ENCODE measurements at places on chromosomes 12 and 14.

DNA sequence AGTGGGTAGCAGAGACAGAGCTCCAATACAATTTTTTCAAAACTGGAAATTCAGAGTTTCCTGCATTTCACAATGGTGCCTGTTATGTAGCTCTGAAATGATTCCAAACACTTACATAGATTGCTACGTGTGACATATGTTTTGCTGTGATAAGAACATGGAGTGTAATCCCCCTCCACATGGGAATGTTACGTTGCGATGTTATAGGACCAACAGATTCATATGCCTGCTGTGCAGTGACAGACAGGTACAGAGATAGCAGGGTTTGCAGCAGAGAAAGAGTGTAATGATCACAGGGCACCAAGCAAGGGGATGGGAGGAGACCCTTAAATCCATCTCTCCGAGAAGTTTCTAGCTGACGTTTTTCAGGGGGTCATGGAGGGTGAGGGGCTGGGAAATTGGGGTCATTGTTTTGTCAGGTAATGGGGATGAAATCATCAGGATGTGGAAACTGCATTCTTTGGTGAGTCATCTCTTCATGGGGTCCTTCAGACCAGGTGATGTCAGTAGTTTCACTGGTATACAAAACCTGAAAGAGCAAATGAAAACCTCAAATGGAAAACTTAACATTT lies 76.6 kb upstream of the OSBPL8 start:
- no peak for DNase-seq

- DNase-seq: no peak
These were observed 28.7 kb downstream of the GIT2 start for GRCh38 chr12:109967383-109968031.

- DNase-seq: no peak
These were observed 165.2 kb downstream of the BRMS1L start for GRCh38 chr14:35991356-35991755.

DNA sequence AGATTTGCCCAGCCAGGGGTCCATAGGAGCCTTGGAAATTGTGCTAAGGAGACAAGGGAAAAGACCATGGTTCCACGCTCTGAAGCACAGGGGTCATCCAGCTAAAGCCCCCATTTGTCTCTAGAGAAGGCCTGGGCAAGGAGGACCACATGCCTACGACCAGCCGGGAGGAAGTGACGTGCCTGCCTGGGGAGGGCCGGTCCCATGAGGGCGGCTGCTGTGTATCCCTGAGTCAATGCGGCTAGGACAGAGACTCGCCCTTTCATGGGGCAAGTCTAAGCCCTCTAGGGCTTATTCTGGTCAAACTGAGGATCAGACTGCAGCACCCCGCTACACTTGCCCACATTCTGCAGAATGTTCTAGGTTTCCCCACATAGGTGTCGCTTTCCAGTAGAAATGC lies 20.6 kb upstream of the RIN3 start:
- DNase-seq: no peak

DNA sequence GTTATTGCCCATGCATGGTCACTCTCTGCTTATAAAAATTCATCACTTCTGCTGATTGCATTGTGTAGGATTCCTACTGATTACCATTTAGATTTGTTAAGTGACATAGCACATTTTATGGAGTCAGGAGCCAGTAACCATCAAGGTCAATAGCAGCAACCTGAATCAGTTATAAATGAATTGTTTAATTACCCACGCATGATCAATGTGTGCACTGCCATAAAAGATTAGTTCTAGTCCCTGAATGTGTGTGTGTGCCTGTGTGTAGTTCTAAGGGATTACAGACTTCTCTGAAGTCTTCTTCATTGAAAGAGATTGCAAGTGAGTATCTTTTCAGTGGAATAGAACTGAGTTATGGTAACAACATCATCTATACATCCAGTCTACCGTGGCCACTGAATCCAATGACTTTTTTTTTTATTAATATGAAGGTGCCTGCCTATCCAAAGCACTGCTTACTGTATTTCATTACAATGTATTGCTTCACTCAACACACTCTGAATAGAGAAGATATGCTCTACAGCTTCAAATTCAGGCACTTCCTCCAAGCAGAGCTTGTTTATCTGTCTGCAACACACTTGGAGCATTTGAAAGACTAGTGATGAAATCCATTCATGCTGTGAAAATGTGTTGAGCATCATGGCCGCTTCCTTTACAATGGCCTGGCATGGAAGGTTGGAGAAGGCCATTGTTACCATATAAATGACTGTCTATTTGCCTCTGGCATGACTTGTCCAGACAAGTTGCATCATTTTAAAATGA lies 381.7 kb downstream of the DIO2 start:
- DNase-seq: no peak

- no peak for DNase-seq
These were observed 145.3 kb downstream of the NTF3 start for GRCh38 chr12:5577211-5577612.

GRCh38 chr12:120844768-120845449 lies 59.2 kb downstream of the SPPL3 start:
- no peak for DNase-seq

DNA sequence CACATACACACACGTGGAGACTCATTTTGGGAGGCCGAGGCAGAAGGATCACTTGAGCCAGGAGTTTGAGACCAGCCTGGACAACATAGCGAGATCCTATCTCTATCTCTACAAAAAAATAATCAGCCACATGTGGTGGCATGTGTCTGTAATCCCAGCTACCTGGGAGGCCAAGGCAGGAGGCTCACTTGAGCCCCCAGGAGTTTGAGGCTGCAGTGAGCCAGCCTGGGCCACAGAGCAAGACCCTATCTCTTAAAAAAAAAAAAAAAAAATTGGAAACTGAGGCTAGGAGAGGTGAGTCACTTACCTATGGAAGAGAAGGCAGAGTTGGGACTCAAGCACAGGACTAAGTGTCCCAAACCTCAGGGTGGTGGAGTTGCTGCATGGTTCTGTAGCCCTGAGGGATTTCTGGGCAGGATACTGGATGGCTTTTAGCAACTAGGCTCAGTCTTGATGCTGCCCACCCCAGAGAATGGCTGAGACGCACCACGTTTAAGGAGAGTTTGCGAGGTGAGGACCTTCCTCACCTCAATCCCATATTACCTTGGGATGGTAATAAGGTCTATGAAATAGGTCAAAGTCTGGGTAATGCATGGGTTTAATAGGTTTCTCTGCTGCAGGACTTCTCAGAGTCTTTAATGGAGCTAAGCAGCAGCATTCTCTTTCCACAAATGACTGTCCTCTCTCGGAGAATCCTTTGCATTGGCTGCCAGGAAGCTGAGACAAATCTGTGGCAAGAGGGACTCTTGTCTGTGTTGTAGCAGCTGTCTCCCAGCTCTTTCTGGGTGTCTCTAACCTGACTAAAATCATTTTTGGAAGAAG lies 35.6 kb downstream of the SH2B3 start:
- no peak for DNase-seq

DNA sequence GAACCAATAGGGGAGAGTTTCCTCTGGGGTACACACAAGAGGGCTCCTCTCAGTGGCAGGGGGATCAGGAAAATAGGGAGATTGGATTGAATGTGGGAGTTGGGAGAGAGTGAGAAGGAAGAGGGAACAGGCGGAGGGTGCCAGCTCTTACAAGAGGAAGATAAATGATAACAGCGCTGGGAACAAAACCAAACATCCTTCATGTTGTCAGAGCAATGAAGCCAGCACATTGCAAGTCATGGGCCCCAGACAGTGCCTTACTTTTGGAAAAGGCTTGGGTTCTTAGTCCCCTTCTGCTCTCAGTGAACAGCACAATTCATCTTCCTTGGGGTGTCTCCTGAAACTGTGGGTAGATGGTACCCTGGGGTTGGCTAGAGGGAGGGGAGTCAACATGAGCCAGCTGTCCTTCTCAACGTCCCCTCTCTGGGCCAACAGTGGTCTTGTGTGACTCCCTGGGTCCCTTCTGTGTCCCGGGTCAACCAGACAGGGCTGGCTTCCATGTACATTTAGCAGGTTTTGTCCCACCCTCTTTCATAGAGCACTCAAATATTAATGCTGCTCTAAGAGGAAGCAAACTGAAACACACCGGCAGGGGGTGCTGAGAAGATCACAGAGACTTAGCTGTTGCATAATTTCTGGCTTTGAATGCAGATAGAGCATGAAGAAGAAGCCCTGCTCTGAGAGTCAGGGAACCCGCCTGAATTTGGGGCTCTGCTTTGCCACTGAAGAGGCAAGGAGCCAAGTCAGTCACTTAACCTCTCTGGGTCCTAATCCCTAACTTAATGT lies 138.5 kb downstream of the ESRRB start:
- DNase-seq: no peak

DNA sequence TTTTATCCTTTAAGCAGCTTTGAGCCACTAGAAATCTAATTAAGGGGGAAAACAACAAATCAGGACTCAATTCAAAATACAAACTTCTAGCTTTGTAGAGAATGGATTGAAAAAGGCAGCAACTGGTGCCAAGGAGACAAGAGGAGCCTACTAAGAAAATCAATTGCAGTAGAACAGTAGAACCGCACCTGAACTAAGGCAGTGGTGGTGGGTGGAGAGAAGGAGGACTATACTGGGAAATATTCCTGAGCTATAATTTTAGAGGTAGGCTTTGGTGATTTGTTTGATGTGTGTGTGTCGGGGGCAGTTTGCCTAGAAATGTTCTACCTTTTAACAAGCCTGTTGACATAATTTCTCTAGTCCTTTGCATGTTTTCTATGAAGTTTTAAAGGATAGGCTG lies 270.9 kb upstream of the SYT10 start:
- no peak for DNase-seq

GRCh38 chr12:83666690-83667089 lies 980.0 kb downstream of the TMTC2 start:
- no peak for DNase-seq

GRCh38 chr14:24456980-24457379 lies 14.4 kb upstream of the SDR39U1 start:
- no peak for DNase-seq

DNA sequence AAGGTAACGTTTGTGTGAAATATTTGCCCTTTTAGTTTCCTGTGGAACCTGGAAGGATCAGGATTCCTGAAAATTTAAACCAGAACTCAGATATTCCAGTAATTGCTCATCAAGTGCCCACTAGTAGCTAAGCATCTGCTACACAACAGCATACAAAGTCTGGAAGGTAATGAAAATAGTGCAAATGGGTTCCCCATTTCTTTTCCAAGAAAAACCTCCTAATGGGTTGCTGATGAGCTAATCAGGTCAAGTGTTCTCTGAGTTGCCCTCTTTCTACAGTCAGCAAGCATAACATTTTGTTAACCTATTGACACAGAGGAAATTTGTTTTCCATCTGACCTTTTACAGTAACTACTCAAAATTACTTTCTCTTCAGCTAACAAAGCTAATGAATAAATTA lies 83.6 kb upstream of the PMCH start:
- no peak for DNase-seq

DNA sequence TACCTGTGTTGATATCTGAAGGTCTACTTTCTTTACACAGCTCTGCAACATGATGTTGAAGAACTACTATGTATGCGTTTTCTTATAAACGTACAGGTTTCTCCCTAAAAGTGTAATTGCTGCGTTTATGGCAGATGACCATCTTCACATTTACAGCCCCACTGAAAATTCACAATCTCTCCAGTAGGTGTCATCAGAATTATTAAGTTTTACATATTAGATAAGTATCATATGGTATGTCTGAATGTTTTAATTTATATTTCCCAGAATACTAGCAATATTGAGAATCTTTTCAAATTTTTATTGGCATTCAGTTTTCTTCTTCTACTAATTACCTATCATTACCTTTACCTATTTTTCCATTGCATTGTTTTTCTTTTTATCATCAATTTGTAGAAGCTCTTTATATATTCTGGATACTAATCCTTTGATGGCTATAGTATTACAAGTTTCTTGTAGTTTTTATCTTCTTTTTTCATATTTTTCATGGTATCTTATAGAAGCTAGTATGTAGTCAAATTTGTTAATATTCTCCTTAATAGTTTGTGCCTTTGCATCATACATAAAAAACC lies 123.5 kb downstream of the CAPZA3 start:
- DNase-seq: no peak

GRCh38 chr12:79532907-79533288 lies 157.9 kb downstream of the PAWR start:
- DNase-seq: no peak

- no peak for DNase-seq
These were observed 46.2 kb downstream of the PAWR start for GRCh38 chr12:79644274-79645234.

GRCh38 chr14:90159146-90159545 lies 97.2 kb upstream of the PSMC1 start:
- DNase-seq: no peak

GRCh38 chr12:105212438-105212837 lies 23.5 kb downstream of the APPL2 start:
- no peak for DNase-seq

- DNase-seq: no peak
These were observed 15.1 kb upstream of the KERA start for GRCh38 chr12:91072931-91073330.

- DNase-seq: peak; percentile 60
These were observed 12.8 kb downstream of the STX2 start for GRCh38 chr12:130826151-130826801.

DNA sequence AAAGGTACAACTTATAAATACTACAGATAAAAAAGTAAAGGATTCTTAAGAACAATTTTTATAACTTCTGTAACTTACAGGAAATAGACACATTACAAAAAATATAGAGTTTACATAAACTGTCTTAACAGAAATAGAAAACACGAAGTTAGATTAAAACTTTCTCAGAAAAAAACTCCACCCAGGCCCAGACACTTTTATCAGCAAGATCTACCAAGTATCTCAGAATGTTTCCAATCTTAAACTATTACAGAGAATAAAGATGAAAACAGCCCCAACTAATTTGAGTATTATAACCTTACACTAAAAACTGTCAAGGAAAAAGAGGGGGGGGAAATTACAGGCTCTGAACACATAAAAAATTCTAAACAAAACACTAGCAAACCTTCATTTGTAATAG lies 8.2 kb downstream of the ZFC3H1 start:
- DNase-seq: peak; percentile 43

DNA sequence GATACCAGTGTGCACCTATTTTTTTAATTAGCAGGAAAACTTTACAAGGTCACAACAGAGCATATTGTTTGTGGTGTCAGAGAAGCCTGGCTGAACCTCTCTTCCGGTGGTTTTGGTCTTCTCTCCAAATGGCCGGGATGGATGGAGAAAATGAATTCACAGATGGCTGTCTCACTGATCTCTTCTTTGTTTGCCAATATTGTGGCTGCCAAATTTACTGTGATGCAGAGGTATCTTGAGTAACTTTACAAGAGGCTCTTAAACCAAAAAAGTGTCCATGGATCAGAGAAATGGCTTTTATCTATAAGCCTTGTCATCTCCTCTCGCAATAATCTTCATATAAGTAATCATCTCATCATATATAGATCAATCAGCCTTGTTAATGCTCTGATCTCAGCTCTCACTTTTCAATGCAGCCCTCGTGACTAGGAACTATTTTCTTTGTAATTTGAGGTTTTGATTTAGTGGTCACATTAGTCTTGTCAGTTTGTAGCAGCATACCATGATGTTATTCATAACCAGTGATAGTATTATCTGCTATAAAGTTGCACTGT lies 308.1 kb downstream of the EGLN3 start:
- DNase-seq: no peak

GRCh38 chr12:106171117-106171750 lies 32.5 kb upstream of the NUAK1 start:
- DNase-seq: no peak

Data from CD4-positive, alpha-beta T cell treated with Interferon alpha-2 for 1 hour (primary cell).